Activated CD4-positive, alpha-beta memory T cell treated with anti-CD3 and anti-CD28 coated beads, Interleukin-2, amount 10 ng/mL, durations not matched to agents 7 days and 5 days (primary cell): ENCODE measurements at places on chromosomes 4 and X. TPM values are rescaled to one million over a fixed set of nuclear protein-coding genes. Genes with fewer than 3 reads are reported as not detected.
A peak's percentile ranks its signal among the peaks of the same experiment; 100 is the strongest.

The CABS1 gene
- not detected for total RNA-seq

The FMR1NB gene
- total RNA-seq: not detected

The SCML2 gene
- 2.5 TPM for total RNA-seq

The EFNB1 gene
- 6.2 TPM for total RNA-seq

The XAGE1B gene
- not detected for total RNA-seq

The MAGEE1 gene
- 3.1 TPM for total RNA-seq

The EFHC2 gene
- 0.63 TPM for total RNA-seq

The ABCE1 gene
- total RNA-seq: 60.6 TPM

The XG gene
- not detected for total RNA-seq

The EDA2R gene
- 2.5 TPM for total RNA-seq

The DLG3 gene
- total RNA-seq: 33.3 TPM

The SHOX gene
- not detected for total RNA-seq

The GABRG1 gene
- total RNA-seq: not detected

The SRPX gene
- total RNA-seq: 0.25 TPM

DNA sequence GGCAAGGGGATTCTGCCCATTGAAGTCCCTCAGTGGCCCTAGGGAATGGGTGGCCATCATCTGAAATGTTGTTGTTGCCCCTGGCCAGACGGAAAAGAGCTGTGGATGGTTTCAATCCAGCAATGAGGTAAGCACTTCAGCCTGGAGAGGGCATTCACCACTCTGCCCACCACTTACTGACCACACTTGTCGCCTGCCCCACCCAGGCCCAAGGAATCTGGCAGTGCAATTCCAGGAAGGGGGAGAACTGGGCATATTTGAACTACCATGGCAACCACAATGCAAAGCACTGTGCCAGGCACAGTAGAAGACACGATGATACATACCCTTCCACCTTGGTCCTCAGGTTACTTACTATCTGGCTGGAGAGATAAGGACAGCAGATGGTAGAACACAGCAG lies 161.6 kb downstream of the PDGFRA start:
- DNase-seq: no peak

- DNase-seq: no peak
Measured at GRCh38 chr4:140463614-140464013, 34.5 kb downstream of the MGAT4D start.

- no peak for DNase-seq
Measured at GRCh38 chr4:120844528-120844921, 78.0 kb downstream of the PRDM5 start.

GRCh38 chr4:156934259-156934635 lies 37.4 kb downstream of the PDGFC start:
- no peak for DNase-seq

- no peak for DNase-seq
Measured at GRCh38 chrX:92209936-92210335, 430.8 kb downstream of the PCDH11X start.

DNA sequence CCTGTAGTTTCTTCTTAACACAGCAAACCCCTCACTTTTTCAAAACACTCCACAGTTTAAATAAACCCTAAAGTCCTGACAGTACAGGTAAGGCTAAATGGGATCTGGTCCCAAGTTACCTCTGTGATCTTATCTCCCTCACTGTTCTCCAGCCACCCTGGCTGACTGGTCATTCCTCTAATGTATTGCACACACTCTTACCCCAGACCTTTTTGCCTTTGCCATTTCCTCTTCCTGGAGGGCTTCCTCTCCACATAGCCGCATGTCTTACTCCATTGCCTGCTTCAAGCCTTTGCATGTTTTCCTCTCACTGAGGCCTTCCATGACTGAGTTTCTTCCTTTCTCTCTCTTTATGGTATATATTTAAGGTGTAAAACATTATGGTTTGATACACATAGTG lies 19.5 kb upstream of the ANXA3 start:
- DNase-seq: no peak

GRCh38 chrX:5907207-5907606 lies 321.5 kb downstream of the NLGN4X start:
- DNase-seq: no peak

GRCh38 chr4:78293348-78293747 lies 236.2 kb downstream of the FRAS1 start:
- no peak for DNase-seq

- DNase-seq: no peak
Measured at GRCh38 chrX:140701480-140701879, 8.1 kb upstream of the LINC00632 start.

DNA sequence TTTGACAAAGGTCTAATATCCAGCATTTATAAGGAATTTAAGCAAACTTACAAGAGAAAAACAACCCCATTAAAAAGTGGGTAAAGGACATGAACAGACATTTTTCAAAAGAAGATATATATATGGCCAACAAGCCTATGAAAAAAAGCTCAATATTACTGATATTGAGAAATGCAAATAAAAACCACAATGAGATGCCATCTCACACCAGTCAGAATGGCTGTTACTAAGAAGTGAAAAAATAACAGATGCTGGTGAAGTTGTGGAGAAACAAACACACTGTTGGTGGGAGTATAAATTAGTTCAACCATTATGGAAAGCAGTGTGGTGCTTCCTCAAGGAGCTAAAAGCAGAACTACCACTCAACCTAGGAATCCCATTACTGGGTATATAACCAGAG lies 91.6 kb upstream of the EFHC2 start:
- no peak for DNase-seq

DNA sequence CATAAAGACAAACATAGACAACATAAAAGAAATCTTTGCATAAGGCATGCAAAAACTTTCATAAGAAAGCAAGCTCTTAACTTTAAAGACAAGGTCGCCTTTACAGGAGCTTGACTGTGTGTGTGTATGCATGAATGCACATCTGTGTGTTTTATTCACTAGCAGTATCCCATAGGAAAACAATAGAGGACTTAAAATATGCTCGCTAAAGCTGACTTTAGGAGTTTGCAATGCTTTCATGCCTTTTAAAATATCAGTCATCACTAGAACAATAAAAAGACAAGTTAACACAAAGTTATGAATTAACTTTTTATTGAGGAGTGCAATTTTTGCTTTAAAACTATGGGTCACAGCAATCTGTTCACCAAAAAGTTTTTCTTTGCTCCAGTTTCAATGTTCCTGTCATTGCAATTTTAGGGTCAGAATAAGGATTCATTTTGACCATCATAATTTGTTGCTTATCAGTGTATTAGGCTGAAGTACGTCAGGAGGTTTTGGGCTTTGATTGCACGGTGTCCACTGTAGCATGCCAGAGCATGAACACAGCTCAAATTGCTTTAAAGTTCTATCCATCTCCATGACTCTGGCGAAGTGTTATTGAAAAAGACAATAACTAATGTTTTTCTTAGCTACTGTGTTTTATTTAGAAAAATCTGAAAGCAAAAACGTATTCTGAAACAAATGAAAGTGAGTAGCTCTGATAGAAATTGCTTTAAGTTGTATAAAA lies 36.9 kb downstream of the ANXA10 start:
- DNase-seq: no peak

DNA sequence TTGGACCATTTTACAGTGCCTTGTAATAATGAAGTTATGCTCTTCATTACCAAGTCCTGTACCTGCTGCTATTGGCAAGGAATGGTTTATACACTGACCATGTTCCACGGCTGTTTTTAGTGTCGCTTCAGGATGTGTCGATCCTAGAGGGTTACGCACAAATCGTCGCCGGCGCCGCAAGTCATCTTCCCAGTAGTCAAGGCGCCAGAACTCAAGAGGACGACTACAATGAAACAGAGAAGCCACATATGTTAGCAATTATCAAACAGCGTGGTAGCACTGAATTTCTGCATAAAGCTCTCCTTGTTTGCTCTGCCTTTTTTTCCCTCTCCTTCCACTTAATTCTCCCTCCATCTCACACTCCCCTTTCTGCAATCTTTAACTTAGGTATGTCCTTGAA lies 17.0 kb downstream of the MAB21L2 start:
- no peak for DNase-seq

GRCh38 chr4:1055721-1056590 lies 44.5 kb downstream of the FGFRL1 start:
- DNase-seq: peak; percentile 80

- no peak for DNase-seq
Measured at GRCh38 chr4:37470245-37470644, 215.9 kb downstream of the RELL1 start.

DNA sequence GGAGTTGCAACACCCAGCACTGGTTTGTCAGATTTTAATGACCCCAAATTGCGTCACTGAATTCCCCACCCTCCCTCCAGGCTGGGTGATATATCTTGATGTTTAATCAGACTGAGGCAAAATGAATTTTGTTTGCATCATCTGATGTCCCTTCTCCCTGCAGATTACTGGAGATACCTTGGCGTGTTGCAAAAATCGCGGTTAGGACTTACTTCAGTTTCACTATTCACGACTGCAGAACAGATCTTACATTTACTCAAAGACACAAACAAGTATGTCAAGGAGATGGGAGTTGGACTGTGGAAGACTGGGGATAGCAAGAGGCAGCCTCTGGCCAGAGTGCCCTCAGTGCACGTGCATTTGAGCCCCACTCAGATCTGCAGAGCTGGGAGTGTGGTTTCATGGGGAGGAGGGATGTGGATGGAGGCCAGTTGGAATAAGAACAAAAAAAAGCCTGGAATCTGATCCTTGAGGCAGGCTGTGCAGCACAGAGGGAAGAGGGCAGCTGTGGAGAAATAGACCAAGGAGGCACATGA lies 92.2 kb upstream of the MTM1 start:
- DNase-seq: no peak

GRCh38 chr4:114866901-114867670 lies 246.3 kb downstream of the NDST4 start:
- DNase-seq: no peak

DNA sequence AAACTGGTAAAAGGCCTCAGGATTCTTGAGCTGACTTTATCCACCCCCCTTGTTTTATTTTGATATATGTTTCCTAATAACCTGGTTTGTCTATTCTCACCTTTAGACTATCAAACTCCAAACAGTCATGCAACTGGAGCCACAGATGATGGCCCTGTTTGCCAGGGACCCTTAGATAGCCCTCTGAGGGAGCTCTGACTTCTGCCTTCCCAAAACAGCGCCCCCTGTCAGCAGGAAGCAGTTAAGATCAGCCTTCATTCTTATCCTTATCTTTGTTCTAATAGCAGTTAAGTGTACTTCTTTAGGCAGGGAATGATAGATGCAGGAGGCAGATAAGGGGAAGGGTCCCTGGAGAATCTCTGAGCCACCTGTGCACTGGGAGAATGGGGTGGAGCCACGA lies 27.5 kb upstream of the CXCL13 start:
- no peak for DNase-seq

DNA sequence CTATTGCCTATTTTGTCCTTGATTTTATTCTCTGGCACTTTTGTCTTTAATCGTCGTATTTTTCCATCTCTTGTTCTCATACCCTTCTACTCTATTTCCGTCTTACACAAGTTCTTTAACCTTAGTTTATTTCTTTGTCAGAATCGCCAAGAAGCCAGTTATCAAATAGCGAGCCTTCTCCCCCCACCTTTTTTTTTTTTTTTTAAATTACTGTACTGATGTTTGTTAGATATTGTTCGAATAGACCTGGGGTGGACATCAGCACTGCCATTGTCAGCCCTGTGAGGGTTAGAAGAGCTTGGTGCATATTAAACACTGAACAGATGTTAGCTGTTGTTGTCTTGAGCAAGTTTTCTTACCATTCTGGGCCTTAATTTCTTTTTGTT lies 1.2 kb downstream of the SPCS3 start:
- DNase-seq: no peak

DNA sequence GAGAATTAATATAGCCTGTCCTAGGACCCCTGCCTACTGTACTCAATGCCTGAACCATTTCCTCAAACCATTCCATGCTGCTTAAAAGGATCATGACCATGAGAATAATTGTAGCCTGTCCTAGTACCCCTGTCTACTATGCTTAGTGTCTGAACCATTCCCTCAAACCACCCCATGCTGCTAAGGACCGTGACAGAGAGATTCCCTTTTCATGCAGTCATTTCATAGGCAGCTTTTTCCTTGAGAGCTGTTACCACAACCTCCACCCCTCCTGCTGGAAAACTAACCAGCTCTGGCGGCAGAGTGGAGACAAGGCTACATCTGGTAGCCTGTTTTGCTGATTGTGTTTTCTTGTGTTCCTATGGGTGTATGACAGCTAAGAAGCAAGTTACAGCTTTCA lies 174.9 kb upstream of the SMARCAD1 start:
- no peak for DNase-seq

- peak; percentile 42 for DNase-seq
Measured at GRCh38 chrX:14528629-14529289, 577 bp upstream of the GLRA2 start.
